ENCODE measurements at places on chromosomes 11 and 22.

GRCh38 chr11:84164728-84165127 is 878.6 kb upstream of the CCDC90B start:
- no peak for DNase-seq

- no peak for DNase-seq
Measured at GRCh38 chr11:25691959-25692358, 640.0 kb upstream of the ANO3 start.

DNA sequence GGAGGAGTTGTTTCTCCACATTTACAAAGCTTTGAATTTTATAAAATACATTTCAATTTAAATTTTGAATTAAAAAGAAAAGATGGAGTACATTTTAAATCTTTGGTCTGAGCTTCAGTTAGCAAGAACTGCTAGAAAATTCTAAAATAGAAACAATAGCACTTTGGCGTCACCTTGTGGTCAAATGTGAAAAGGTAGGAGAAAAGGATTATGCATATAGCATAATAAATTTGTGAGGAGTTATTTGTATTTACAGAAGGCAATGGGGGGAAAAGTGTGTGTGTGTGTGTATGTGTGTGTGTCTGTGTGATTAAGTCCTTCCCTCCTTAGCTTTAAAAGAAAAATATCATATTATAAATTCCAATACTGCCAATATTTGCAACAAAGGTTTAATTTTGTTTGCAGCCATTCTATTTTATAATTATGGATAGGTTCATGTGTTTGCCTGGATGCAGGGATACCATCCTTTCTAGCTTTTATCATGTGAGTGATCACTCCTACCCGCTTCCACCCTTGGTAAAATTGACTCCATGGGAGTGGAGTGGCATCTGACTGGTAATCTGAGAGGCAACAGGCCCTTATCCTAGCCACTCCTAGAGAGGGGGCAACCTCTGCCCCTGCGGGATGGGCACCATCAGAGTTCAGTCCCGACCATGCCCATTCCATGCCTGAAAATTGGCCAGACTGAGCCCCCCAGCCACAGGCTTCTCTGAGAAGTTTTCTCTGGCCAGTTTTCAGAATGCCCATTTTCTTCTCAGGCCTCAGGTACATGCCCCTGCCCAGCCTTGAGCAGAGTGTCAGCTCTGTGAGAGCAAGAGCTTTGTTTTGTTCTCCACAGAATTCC is 13.6 kb upstream of the LGR4 start:
- no peak for DNase-seq

DNA sequence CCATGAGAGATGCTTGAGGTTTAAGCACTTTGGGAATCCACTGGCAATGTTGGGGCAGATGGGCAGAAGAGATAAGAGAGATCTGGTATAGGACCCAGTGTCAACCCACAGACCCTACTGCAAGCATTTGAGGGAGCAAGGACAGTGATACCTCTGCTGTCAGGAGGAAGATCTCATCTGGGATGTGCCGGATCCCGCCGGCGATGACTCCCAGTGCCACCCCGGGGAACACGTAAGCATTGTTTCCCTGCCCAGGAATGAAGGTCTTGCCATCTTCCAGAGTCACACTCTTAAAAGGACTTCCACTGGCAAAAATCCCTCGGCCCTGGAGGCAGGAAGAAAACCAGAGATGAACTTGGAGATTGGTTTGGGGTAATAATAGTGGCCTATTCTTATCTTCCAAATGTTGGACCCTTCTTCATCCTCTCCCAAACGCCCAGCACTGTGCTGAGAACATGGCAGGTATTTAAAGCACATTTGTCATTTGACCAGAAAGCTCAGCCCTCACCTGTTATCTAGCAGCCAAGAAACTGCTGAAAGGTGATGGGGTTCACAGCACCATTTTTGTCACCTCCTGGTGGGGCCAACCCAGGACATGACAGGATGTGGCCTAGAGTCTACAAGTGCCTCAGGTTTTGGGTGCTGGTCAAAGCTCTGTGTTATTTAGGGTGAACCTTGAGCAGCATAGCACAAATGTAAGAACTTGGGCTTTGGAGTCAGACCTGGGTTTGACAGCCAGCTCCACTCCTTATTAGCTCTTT is 71.7 kb downstream of the CCDC81 start:
- DNase-seq = no peak

DNA sequence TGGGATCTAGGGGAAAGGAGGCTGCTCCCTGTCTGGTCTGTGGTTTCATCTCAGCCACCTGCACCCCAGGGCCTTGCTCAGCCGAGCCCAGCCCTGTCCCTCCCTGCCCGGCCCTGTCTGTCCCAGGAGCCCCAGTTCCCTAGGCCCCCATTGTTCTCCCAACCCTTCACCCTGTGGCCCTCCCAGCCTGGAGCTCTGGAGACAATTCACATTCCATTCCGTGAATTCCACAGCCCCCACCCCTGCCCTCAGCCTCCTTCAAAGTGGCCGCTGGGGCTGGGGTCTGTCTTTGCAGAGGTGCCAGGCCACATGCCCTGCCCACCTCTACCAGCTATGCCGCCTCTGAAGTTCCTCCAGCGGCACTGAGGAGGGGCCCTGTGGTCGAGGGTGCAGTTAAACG is 77.9 kb upstream of the WNT11 start:
- no peak for DNase-seq
